Ascending aorta (tissue), 2 donors: ENCODE measurements at places on chromosomes 3 and 15. TPM values are rescaled to one million over a fixed set of nuclear protein-coding genes. Genes with fewer than 3 reads are reported as not detected.

MGLL gene
- total RNA-seq: 101 TPM

EPHB1 gene
- 0.53 TPM for total RNA-seq

CPLX3 gene
- not detected for total RNA-seq

LRRN1 gene
- total RNA-seq: 0.53 TPM

SLC33A1 gene
- total RNA-seq: 15.6 TPM

BSN gene
- total RNA-seq: 0.85 TPM

NMB gene
- 18.8 TPM for total RNA-seq

NOX5 gene
- total RNA-seq: 0.53 TPM

TGM4 gene
- not detected for total RNA-seq

RBP2 gene
- total RNA-seq: not detected

ZNF502 gene
- 6.5 TPM for total RNA-seq

CCDC71 gene
- 31.6 TPM for total RNA-seq

GRAMD1C gene
- 0.21 TPM for total RNA-seq
